ENCODE measurements at places on chromosomes 12 and 14.

DNA sequence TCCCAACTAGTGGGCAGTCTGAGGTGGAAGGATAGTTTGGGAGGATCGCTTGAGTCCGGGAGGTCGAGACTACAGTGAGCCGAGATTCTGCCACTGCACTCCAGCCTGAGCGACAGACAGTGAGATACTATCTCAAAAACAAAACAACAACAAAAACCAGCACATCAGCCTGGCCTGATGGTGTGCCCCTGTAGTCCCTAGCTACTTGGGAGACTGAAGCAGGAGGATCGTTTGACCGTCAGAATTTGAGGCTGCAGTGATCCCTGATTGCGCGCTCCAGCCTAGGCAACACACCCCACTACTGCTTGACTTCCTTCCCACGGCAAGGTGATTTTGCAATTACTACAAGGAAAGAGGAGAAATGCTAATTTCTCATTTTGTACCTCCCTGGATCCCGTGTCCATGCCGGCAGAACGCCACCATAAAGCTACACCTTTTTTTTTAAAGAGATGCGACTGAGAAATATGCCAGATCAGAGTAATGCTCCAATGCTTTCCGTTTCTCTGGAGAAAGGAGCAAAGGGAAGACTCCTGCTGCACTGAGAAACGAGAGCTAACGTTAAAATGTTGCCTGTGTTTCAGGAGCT, 672 bp upstream of the SCFD1 start:
- no peak for DNase-seq

GRCh38 chr12:69475237-69475975, 5.2 kb downstream of the FRS2 start:
- DNase-seq = no peak

DNA sequence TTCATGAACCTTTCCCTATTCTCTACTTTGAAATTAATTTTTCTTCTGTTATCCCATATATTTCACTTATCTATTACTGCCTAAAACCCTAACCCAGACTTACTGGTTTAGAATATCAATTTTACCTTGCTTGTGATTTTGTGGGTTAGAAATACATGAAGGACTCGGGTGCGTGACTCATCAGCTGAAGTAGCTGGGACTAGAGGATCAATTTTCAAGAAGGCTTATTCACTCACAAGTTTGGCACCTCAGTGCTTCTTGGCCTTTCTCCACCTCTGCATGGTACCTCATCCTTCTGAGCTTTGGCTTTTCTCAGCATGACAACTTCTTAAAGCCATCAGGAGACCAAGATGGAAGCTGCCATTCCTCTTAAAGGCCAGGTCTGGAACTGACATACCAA, 57.8 kb downstream of the TMEM117 start:
- DNase-seq = no peak

GRCh38 chr14:89524990-89525667, 108.1 kb upstream of the FOXN3 start:
- no peak for DNase-seq

DNA sequence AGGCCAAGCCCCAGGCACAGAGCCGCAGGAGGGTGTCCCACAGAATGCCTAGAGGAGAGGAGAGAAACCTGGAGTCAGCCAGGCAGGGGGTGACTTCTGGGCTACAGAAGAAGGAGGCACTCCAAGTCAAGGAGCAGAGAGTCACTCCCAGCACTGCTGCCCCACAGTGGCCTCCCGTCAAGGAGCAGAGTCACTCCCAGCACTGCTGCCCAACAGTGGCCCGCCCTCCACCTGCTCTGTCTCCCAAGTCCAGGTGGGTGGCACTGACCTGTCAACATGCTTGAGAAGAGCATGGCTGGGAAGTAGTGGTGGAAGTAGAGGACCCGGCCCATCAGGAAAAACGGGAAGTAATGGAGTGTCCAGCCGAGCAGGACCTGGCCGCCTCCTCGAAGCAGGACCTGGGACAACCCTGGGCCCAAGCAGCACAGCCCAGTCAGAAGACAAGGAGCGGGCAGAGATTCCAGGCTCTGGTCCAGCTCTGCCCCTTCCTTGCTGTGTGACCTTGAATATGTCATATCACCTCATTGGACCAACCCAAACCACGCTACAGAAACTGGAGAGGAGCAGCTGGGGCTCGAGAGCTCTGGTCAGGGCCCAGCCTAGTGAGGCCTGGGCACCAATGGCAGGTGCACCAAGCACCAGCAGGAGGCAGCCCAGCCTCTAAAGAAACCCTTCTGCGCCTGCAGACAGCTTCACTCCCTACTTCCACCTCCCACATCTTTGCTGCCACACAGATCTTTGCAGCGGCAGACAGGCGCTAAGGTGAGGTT, 7.6 kb upstream of the NGB start:
- no peak for DNase-seq

DNA sequence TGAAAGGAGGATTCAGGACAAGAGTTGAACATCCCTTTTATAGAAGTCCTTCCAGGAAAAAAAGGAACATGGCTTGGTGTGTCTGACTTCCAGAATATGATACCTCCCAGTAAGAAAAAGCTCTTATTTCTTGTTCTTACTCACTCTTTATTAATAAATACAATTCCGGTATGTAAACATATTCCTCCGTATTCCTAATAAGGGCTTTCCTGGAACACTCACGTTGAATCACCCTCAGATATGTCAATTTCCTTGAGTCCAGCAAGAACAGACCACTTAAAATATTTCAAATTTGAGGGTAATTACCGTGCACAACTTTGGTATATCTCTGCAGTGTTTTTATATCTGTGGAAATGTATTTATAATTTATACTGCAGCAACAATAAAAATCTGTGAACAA, 385.6 kb downstream of the SYT1 start:
- no peak for DNase-seq

DNA sequence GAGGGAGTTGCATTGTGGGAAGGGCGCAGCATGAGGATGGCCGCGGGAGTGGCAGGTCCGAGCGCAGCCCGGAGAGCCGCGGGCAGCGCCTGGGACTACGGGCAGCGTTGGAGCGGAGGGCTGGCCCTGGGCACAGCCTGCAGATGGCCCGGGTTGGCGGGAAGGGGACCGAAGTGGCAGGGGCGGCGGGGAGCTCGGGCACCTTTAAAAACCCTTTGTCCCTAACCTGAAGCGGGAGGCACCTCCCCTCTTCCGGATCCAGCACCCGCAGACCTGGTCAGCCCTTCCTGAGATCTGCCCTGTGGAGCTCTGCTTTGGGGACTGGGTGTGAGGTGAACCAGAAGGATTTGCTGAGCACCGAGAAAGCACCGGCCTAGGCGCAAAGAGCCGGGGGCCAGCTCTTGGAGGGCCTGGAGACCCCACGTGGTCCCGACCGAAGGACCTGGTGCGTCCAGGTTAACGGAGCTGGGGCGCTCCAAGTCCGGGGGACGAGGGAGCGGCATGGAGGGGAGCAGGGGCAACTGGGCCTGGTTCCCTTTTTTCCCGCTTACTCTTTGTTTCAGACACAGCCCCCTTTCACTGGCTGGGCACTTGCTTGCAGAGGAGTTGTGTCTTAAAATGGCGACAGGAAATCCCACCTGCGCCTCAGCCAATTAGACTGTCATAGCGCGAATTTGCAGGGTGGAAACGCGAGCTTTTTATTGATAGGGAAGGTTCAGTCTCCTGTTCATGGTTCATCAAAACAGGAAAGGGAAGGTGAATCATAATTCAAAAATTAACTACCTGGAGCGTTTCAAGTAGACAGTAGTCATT, 792 bp upstream of the SLC38A1 start:
- peak; percentile 52 for DNase-seq

DNA sequence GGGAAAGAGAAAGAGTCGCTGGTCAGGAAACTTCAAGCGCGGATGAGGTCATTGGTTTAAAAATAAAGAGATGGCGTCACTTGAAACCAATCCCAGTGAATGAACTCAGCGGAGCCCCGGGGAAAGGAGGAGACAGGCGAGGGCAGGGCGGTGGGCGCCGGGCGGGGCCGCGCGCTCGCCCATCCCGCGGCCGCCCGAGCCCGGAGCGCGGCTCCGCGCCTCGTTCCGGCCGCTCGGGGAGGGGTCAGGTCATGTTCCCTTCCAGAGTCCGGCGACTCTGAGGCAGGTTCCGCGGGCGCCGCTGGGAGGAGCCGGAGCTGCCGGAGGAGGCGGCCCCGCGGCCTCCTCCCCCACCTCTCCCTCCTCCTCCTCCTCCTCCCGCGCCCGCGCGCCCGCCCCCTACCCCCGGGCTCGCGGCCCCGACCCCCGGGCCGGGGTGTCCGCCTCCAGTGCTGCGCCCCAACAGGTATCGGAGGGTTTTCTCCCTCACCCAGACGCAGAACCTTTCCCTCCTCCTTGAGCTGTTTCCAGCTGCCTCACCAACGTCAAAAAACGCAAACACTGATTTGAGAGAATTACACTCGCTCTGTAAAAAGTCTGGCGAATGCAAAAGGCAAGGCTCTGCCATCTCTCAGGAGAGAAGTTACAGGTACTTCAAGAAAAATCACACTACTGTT, at the start of gene DUSP16:
Gene DUSP16 (minus strand): TSS at position 279 of the 677 bp plus-strand sequence. CDS start 41,765 bp downstream, outside the sequence.
- peak; percentile 40 for DNase-seq

GRCh38 chr12:1488908-1489381, 105.4 kb downstream of the FBXL14 start:
- no peak for DNase-seq

DNA sequence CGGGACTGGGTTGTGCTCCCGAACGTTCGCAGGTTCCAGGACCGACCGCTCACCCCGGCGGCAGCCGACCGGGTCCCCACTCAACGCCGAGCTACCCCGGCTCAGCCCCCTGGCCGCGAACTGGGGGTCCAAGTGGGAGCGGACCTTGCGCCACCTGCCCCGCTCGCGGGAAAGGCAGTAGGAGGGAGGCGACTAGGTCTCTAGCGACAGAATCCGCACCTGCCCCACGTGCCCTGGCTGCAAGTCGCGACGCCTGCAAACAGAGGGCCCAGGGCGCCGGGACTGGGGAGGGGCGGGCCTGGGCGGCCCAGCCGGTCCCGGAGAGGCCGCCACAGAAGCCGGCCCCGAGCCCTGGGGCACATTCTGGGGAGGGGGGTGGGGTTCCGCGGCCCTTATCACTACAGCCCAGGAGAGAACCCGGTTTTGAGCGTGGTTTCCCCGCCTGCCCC, 239.2 kb upstream of the CPNE8 start:
- no peak for DNase-seq

- no peak for DNase-seq
Observed at GRCh38 chr12:84058136-84058535, 854.5 kb downstream of the SLC6A15 start.

- DNase-seq = no peak
Observed at GRCh38 chr14:63096186-63096585, 50.9 kb upstream of the KCNH5 start.

DNA sequence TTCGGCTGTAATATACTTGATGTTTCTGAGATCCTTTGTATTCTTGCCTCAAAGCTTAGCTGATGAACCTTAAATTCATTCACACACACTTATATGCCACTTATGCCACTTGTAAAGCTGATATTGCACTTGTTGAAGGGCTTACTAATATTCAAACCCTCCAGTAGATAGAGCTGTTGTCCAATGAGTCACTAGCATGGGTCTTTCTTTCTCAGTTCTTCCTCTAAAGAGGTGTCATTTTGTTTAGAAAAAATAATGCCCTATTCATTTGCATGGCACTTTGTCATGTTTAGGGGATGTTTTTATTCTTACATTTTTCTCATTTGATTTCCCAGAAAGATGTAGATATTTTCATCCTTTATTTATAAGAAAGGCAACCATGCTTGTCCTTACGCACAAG, 56.4 kb downstream of the MON2 start:
- no peak for DNase-seq

DNA sequence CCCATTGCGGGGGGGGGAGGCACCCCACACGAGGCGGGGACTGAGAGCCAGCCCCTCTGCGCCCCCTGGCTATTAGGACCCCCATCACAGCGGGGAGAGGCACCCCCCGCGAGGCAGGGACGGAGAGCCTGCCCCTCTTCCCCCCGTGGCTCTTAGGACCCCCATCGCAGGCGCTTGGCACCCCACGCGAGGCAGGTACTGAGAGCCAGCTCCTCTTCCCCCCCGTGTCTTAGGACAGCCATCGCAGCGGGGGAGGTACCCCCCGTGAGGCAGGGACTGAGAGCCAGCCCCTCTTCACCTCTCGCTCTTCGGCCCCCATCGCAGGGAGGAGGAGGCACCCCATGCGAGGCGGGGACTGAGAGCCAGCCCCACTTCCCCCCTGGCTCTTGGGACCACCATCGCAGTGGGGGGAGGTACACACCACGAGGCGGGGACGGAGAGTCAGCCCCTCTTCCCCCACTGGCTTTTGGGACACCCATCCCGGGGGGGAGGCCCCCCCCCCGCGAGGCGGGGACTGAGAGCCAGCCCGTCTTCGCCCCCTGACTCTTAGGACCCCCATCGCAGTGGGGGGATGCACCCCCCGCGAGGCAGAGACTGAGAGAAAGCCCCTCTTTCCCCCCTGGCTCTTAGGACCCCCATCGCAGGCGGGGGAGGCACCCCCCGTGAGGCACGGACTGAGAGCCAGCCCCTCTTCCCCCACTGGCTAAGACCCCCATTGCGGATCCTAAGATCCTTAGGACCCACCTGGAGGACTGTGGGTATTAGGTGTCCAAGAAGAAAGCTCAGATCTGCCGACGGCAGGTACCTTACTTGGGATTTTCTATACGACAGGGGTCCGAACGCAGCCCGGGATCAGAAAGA, 198.6 kb upstream of the PZP start:
- no peak for DNase-seq

DNA sequence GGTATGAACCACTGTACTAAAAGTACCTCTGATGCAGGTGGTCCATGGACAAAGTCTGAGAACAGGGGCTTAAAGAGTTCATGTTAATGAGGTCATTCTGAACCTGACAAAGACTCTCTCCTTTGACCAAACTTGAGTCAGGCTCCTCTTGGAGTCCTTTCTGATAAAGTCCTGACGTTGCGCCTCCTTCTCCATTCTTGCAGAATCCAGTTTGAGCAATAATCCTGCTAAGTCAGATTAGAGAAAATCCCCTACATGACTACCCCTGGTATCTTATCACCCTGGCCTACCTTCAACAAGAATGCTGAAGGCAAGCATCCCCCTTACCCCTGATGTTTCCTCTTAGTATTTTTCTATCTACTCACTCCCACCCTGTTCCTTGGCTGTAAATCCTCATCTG, 46.0 kb upstream of the ISM2 start:
- no peak for DNase-seq

DNA sequence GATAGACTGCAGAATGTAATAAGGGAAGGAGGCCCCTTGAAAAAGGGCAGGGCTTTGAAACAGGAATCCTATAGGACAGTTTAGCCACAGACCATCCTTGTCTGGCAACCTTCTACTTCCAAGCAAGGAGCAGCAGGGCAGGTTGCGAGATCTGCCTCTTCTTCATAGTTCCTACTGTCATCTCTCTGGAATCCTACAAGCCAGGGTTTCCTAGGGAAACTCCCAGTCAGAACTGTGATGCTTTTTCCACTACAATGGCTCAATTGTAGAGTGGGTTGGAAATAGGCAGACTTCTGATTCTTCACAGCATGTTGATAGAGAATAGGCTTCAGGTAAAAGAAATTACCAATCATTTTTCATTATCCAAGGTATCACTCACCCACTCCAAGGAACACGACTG, 186.3 kb downstream of the DACT1 start:
- DNase-seq = no peak

DNA sequence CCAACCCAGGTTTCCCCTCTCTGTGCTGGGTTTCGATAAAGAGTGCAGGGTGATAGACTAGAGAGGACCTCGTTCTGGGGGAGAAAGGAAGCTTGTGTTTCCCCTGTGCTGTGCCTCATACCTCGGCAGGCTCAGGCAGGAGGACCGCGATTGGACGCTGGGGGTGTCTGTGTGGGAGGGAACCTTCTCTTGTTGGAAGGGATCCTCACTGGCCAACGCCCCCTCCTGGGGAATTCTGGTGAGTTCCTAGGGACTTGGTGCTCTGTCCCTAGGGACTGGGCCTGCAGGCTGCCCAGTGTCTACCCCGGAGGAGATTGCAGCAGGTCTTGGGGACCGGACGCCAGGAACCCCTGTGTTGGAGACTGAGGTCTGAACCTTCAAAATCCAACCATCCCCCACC, 157.4 kb upstream of the PRMT8 start:
- no peak for DNase-seq

- no peak for DNase-seq
Observed at GRCh38 chr12:11595080-11595479, 54.4 kb upstream of the ETV6 start.

All from stimulated activated CD4-positive, alpha-beta T cell treated with anti-CD3 and anti-CD28 coated beads, TNF-alpha, amount 100 ng/mL, for 4 hours (primary cell).